ENCODE measurements at places on chromosomes 7 and 10. TPM values are rescaled to one million over a fixed set of nuclear protein-coding genes. Genes with fewer than 3 reads are reported as not detected.

DNA sequence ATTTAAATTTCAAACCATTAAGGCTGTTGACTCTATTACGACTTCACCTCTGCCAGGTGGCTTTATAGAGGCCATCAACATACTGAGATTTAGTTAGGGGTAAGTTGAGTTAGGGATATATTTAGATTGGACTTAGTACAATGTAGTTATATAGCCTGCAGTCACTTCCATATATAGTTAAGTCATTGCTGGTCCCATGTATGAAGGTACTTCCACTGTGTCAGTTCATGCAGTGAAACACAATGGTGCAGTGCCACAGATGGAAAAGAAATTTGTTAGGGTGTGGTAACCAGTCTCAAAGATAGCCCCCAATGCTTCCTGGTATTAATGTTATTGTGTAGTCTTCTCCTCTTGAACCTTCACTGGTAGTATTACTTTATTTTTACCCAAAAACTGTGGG lies 12.6 kb upstream of the TSPAN13 start:
- no peak for DNase-seq
- H3K27ac ChIP-seq, result no peak overlapping the region
- H3K36me3 ChIP-seq, result no peaks in the 10 kb centered on the region
- no peak overlapping the region for H3K4me3 ChIP-seq

DNA sequence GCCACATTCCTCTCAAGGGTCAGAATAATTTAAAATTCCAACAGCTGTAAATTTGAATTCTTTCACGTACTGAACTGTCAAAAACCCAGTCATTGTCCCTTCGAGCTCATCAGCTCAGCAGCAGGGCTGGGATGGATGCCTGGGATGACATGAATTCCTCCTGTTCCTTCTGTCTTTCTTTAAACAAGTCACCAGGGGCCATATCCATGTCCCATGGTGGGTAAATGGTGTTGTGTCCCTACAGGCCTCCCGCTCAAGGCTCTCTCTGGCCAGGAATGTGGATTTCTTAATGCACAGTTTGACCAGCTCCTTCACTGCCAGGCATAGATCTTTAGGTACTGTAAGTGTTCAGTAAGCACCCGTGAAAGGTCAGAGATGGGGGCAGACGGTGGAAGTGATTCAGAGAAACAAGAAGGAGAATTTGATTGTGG lies 13.8 kb upstream of the TECPR1 start:
- no peaks in the 10 kb centered on the region for H3K27me3 ChIP-seq
- H3K36me3 ChIP-seq, result peaks cover 13% of the 10 kb centered on the region
- no peak overlapping the region for H3K27ac ChIP-seq
- peaks cover 4% of the 10 kb centered on the region for H3K4me1 ChIP-seq
- no peak overlapping the region for H3K4me3 ChIP-seq

DNA sequence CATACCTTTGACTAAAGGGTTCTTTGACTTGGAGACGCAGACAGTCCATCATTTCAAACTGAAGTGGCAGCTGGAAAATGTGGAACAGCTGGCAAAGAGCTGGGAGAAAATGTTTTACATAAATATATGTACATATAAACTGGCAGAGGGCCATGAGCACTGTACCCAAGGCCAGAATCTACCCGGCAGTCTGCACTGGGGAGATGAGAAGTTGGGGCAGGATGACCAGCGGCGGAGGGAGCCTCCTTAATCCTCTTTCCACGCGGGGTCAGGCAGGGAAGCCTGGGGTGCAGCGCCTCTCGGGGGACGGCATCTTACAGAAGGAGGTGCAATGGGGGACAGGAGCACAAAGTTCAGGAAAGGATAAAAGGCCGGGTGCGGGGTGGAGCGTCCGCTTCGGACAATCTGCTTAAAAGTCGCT lies 1.3 kb downstream of the GLI3 start:
- peaks cover 63% of the 10 kb centered on the region for H3K27me3 ChIP-seq
- peak overlapping the region; percentile 64 for H3K4me3 ChIP-seq
- H3K27ac ChIP-seq, result no peak overlapping the region
- H3K4me1 ChIP-seq, result peaks cover 7% of the 10 kb centered on the region
- no peak for DNase-seq

DNA sequence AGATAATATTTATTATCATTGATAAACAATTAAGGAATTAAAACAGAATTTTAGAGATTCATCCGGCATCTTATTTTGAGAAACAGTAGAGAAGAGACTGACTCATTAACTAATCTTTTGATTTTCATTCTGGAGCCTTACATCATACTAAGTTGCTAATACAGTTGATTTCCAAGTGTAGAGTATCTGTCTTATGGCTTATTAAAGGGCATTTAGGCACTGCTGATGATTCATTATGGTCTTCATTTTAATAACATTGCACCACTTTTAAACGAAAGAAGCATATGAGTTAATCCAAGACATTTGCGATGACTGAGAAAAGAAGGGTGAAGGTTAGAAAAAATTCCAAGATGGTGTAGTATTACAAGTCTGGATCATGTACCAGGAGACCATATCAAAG lies 186.0 kb upstream of the CACNA2D1 start:
- no peaks in the 10 kb centered on the region for H3K4me1 ChIP-seq
- H3K36me3 ChIP-seq, result no peaks in the 10 kb centered on the region
- H3K27me3 ChIP-seq, result no peaks in the 10 kb centered on the region
- DNase-seq, result no peak

DNA sequence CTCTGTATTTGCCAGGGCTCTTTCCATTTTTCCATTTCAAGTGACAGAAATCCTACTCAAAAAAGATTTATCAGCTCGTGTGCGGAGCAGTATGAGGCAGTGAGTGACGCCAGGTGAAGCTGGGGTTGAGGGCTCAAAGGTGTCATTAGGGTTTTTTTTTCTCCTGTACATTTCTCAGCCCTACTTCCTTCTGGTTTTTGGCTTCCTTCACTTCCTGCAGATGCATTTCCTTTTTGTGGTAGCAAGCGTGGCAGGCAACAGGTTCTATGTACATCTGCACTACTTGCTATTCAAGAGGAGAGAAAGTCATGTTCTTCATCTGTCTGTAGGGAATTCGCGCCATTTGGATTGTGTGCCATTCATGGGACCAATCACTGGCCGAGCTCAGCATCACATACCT lies 52.8 kb upstream of the AOAH start:
- peaks cover 68% of the 10 kb centered on the region for H3K4me1 ChIP-seq
- peak; percentile 46 for DNase-seq
- no peak overlapping the region for H3K27ac ChIP-seq
- H3K4me3 ChIP-seq, result peak overlapping the region; percentile 48
- H3K27me3 ChIP-seq, result no peaks in the 10 kb centered on the region

The TSPAN12 gene
- not detected for total RNA-seq

GRCh38 chr10:89589101-89589720 lies 53.8 kb upstream of the SLC16A12 start:
- H3K27me3 ChIP-seq, result no peaks in the 10 kb centered on the region
- no peak for DNase-seq
- no peaks in the 10 kb centered on the region for H3K4me1 ChIP-seq
- H3K4me3 ChIP-seq, result no peak overlapping the region
- no peaks in the 10 kb centered on the region for H3K36me3 ChIP-seq
- no peak overlapping the region for H3K27ac ChIP-seq

DNA sequence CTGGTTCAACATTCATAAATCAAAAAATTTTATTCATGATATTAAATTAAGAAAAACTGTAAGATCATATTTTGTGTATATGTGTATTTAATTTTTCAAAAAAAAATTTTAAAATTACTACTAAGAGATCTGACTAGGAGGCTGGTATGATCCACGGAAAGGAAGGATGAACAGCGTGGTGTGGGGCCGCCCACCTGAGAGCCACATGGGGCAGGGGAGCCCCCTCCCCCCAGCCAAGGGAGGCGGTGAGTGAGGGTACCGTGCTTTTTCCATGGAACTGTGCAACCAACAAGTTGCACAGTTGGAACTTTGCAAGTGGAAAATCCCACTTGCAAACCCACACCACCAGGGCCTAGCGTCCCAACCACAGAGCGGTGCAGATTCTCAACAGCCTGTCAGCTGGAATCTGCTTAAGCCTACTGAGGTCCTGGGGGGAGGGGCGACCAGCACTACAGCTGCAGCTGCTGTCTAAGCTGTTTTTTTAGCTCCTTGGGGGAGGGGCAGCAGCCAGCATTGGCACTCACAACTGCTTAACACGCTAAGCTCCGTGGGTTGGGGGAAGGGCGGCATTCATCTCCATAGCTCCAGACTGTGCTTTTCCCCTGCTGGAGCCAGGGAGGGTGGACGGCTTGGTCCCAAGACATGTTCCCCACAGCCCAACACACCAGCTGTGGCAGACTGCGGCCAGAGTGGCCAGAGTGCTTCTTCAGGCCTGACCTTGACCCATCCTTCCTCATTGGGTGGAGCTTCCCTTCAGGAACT lies 94.2 kb upstream of the IGFBP3 start:
- H3K27me3 ChIP-seq, result no peaks in the 10 kb centered on the region
- H3K27ac ChIP-seq, result no peak overlapping the region

- H3K36me3 ChIP-seq, result no peaks in the 10 kb centered on the region
- H3K4me1 ChIP-seq, result no peaks in the 10 kb centered on the region
- peaks cover 4% of the 10 kb centered on the region for H3K27me3 ChIP-seq
- DNase-seq, result no peak
Observed at GRCh38 chr10:25815999-25816768, 117.8 kb upstream of the MYO3A start.

- no peak overlapping the region for H3K4me3 ChIP-seq
- H3K27me3 ChIP-seq, result no peaks in the 10 kb centered on the region
- DNase-seq, result no peak
- H3K4me1 ChIP-seq, result no peaks in the 10 kb centered on the region
- H3K36me3 ChIP-seq, result no peaks in the 10 kb centered on the region
- H3K27ac ChIP-seq, result no peak overlapping the region
Observed at GRCh38 chr7:85215098-85215497, 28.2 kb upstream of the SEMA3D start.

GRCh38 chr7:127776776-127777386 lies 124.9 kb downstream of the SND1 start:
- H3K4me1 ChIP-seq, result peaks cover 31% of the 10 kb centered on the region
- no peak overlapping the region for H3K27ac ChIP-seq
- peaks cover 10% of the 10 kb centered on the region for H3K36me3 ChIP-seq
- DNase-seq, result no peak
- no peaks in the 10 kb centered on the region for H3K27me3 ChIP-seq

The PLEKHS1 gene
- not detected for total RNA-seq

DNA sequence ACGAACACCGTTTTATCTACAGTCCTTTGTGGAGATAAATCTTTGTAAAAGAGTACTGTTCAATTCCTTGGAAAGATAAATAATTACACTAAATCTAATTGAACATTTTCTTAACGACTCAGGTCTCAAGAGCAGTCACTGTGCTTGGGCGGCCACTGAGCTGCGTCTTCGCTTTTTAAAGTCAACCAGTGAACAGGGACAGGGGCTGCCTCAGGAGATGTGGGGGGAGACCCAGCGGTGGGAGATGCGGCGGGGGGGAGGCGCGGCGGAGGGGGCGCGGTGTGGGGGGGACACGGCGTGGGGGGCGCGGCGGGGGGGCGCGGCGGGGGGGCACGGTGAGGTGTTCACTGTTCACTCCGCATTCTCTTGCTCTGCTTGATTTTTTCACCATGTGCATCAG lies 39.8 kb downstream of the CAMK2B start:
- peak; percentile 1 for DNase-seq
- no peaks in the 10 kb centered on the region for H3K27me3 ChIP-seq
- H3K4me3 ChIP-seq, result no peak overlapping the region
- H3K4me1 ChIP-seq, result no peaks in the 10 kb centered on the region
- H3K36me3 ChIP-seq, result no peaks in the 10 kb centered on the region

DNA sequence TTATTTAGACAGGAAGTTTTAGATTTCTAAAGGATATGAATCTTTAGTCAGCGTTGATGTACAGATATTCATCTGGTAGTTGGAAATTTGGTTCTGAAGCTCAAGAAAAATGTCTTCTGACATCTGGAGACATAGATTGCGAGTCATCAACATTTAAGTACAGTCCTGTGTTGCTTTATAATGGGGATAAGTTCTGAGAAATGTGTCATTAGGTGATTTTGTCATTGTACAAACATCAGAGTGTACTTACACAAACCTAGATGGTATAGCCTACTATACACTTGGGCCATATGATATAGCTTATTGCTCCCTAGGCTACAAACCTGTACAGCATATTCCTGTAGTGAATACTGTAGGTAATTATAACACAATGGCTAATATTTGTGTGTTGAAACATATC lies 49.6 kb upstream of the UBN2 start:
- no peaks in the 10 kb centered on the region for H3K27me3 ChIP-seq
- no peaks in the 10 kb centered on the region for H3K4me1 ChIP-seq
- H3K36me3 ChIP-seq, result peaks cover 8% of the 10 kb centered on the region

The OLAH gene
- total RNA-seq, result 0.74 TPM

The NEBL gene
- total RNA-seq, result 0.10 TPM

The TRIM4 gene
- total RNA-seq, result 25.8 TPM

The CPA5 gene
- 0.74 TPM for total RNA-seq

GRCh38 chr7:113404245-113404644 lies 285.9 kb upstream of the SMIM30 start:
- H3K27me3 ChIP-seq, result peaks cover 19% of the 10 kb centered on the region
- no peaks in the 10 kb centered on the region for H3K4me1 ChIP-seq
- no peaks in the 10 kb centered on the region for H3K36me3 ChIP-seq
- H3K4me3 ChIP-seq, result no peak overlapping the region
- no peak overlapping the region for H3K27ac ChIP-seq

The EXOSC1 gene
- total RNA-seq, result 54.9 TPM

DNA sequence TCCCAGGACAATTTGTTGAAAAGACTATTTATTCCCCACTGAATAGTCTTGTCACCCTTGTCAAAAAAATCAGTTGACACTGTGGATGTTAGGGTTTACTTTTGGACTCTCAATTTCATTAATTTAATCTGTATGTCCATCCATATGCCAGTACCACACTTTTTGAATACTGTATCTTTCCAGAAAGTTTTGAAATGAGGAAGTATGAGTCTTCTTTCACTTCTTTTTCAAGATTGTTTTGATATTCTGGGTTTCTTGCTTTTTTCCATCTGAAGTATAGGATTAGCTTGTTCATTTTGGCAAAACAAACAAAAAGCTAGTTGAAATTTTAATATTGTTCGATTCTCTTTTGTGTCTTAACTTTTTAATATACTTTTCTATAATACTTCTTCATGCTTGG lies 21.7 kb downstream of the KLHDC10 start:
- H3K4me3 ChIP-seq, result no peak overlapping the region
- no peak for DNase-seq
- no peaks in the 10 kb centered on the region for H3K36me3 ChIP-seq
- peaks cover 22% of the 10 kb centered on the region for H3K4me1 ChIP-seq

DNA sequence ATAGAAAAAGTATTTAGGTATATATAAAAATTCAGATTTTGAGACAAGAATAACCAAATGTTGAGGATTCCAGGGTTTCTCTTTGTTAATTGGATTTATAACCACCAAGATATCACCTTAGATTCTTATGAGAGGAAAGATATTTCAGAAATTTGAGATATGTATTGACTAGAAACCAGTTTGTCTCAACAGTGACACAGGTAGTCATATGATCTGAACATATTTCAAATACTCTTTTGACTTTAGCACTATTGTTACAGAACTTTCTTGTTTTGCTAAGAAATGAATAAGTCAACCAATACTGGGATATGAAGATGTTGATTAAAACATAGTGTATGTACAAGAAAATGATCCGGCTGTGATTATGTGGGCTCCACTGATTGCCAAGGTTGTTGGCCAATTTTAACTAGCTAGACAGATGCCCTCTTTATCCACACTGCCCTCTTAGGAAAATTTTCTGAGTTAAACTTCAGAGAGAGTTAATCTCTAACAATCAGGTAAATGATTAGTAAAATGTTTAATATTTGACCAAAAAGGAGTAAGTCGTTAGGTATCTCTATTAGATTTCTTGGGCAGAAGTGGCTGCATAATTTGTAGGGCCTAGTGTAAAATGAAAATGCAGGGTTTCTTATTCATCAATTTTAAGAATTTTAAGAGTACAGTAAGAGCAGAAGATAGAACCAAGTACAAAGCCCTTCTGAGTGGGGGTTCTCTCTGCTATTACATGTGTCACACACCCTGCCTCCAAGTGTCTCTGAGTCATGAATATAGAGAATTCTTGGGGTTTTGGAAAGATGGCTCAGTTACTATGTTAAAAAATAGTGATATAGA lies 376.0 kb downstream of the TFEC start:
- no peak for DNase-seq
- H3K36me3 ChIP-seq, result no peaks in the 10 kb centered on the region
- H3K27me3 ChIP-seq, result no peaks in the 10 kb centered on the region
- no peak overlapping the region for H3K4me3 ChIP-seq

The GATAD1 gene
- 27.5 TPM for total RNA-seq

All from activated naive CD4-positive, alpha-beta T cell treated with anti-CD3 and anti-CD28 coated beads for 36 hours (primary cell).